Stimulated activated naive CD4-positive, alpha-beta T cell treated with Interleukin-2 at 50 U/mL for 16 hours (primary cell): ENCODE measurements at places on chromosomes 2 and 18.

DNA sequence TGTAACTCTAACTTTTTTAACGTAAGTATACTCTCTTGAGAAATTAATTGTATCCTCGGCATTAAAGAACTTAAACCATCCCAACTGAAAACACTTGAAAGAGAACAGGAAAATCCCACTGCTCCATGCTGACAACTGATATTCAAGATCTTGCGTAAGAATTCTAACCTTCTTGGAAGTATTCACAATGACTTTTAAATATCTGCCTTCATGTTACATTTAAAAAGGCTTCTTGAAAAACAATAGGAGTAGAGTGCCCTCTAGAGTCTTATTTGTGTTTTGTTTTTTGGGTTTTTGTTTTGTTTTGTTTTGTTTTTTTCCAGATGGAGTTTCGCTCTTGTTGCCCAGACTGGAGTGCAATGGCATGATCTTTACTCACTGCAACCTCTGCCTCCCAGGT lies 65.4 kb upstream of the DNAJC10 start:
- DNase-seq = no peak

- no peak for DNase-seq
Observed at GRCh38 chr18:58638441-58638840, 9.6 kb upstream of the ALPK2 start.

DNA sequence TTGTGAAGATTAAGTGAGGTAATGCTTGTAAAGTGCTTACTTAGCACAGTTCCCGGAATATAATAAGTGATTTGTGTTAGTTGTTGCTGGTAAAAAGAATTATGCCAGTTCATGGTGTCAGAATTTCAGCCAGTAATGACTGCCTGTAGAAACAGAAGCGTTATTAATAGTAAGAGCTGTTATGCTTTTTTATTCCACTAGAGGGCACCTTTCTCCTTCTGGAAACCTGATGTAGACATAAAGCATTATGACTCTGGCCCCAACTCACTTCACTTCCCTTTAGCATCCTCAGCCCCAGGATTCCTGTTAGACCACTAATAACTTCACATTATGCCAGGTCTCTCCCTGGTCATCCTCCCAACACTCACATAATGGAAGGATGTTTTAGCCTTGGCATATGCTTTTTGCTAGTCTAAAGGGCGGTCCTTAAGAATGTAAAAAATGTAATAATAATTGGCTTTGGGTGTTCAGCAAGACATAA lies 34.9 kb downstream of the C18orf54 start:
- DNase-seq = no peak

DNA sequence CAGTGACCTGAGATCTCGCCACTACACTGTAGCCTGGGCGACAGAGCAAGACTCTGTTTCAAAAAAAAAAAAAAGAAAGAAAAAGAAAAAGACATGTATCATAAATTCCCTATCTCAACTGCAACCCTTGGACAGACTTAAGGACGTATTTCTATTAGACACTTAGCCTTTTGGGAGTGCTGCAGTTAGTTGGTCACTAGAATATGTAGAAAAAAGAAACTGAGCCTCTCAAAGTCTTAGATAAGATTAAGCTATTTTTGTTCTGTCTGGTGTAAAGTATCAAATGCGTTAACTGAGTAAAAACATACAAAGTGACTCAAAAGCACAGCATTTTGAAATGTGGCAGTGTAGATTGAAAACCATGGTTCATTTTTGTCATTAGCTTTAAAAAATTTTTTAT lies 7.3 kb downstream of the NBEAL1 start:
- DNase-seq = no peak

DNA sequence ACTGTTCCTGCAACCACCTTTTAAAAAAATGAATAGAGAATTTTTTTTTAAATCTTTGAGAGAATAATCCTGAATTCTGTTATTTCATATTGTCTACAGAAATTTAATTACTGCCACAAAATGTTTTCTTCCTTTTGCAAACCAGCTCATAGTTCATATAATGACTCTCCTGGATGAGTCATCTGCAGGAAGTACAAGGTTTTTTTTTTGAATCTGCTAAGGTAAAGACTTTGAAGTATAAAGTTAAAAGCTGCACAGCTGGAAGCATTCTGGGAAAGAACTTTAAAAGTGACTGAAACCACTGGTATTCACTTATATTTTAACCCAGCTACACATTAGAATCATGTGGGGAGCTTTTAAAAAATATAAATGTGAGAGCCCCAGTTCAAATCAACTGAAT lies 25.4 kb downstream of the SESTD1 start:
- DNase-seq = no peak

DNA sequence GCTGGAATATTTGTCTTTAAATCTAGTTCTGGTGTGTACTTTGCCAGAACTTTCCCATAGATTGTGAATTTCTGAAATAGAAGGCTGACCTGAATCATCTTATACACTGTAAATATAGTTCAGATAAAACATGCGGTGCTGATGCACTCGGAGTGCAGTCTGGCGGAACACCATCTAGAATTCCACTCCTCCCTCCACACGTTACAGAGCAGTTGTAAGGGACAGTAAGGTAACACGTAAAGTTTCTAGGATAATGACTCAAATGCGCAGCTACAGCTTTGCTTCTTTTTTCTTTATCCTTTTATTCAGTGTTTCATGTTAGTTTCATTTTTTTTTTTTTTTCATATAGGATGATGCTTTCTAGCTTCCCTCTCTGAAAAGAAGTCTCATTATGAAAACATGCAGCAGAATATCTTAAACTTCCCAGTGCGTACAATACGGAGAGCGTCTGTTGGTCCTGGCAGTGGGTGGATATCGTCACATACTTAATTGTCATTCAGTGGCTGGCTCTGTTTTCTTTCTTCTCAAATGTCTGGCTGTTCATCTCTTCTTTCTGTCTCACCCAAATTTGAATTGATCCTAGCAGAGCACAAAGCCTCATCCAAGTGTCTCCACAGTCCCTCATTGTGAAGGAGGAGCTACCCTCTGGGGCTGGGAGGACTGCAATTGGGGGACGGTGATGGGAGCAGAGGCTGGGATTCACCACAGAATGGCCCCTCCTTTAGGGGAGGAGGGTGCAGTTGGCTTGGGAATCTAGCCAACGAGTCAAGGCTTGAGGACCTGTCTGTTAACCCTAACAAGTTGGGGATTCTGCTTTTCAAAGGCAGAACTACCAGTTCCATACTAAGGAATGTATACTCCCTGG lies 138.8 kb downstream of the MYT1L start:
- DNase-seq = no peak

GRCh38 chr2:179172894-179173293 lies 91.7 kb downstream of the SESTD1 start:
- DNase-seq = no peak

- DNase-seq = no peak
Observed at GRCh38 chr2:65294701-65295100, 67.1 kb downstream of the ACTR2 start.

GRCh38 chr2:16281451-16282335 lies 341.3 kb downstream of the MYCN start:
- DNase-seq = no peak

DNA sequence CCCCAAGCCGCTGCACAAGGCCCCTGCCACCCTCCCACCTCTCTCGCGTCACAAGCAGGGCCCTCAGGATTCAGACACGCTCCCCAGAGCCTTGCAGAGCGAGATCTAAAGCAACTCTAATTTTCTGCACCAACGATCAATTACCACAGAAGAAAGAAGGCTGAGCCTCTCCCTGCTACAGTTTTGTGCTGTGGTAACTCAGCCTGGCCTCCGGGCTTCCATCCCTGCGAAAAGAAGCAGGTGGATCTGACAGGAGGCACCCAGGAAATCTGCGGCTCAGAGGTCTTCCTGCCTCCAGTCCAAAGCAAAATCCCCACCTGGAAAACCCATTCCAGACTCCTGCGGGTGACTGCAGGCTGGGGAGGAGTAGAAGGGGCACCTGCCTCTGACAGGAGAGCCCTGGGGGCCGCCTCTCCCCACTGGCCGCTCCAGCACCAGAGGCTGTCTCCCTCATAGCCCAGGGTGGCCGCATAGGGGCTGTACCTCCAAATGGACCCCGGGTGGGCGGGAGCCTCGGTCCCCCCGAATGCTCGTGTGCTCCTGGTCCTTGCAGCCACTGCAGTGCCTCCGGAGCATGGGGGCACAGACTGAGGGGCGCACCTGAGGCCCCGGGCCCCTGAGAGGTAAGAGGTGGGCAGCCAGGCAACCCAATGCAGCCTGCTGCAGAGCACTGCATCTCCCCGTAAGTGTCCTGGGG lies 31.0 kb downstream of the PXDN start:
- DNase-seq = no peak

- no peak for DNase-seq
Observed at GRCh38 chr2:100817388-100817985, 2.5 kb upstream of the NPAS2 start.

DNA sequence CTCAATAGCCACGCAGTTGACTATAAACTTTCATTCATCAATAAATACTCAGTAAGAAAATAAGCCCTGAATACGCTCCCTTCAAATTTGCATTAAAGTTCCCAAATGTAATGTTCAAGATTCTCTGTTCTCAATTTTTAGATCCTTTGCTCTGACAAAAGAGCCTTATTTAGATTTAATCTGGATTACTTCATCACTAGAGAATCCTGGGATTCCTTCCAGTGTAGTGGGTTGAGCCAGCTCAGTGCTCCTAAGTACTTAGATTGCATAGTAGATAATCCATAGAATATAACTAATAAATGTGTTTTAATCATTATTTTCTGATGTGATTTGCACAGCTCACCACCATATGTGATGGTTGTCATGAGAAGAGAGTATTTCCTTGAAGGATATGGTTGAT lies 1286.2 kb downstream of the SUCLG1 start:
- DNase-seq = no peak

GRCh38 chr2:24566209-24566608 lies 75.2 kb downstream of the NCOA1 start:
- DNase-seq = no peak

- no peak for DNase-seq
Observed at GRCh38 chr18:70419526-70419925, 130.7 kb downstream of the SOCS6 start.

GRCh38 chr2:12877761-12878160 lies 161.0 kb downstream of the TRIB2 start:
- DNase-seq = no peak

DNA sequence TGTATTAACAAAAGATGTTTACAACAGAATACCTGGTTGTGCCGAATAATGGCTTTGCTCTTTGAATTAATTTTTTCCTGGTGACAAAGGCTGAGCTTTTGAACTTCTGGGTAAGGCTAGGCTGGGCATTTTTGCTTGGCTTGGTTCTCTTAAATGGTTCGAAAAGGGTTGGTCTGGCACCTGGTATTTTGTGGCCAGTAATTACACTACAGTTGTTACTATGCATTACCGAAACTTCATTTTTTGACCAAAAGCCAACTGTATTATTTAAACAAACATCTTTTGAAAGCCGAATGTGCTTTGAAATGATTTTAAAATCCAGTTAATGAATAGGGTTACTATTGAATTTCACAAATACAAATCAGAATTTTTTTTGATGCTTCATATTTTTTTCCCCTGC lies 19.4 kb upstream of the NFE2L2 start:
- DNase-seq = no peak

GRCh38 chr2:168536925-168537466 lies 80.9 kb downstream of the CERS6 start:
- no peak for DNase-seq

- no peak for DNase-seq
Observed at GRCh38 chr2:152019732-152020131, 79.1 kb downstream of the CACNB4 start.

GRCh38 chr2:177598326-177599138 lies 206.0 kb downstream of the AGPS start:
- no peak for DNase-seq

DNA sequence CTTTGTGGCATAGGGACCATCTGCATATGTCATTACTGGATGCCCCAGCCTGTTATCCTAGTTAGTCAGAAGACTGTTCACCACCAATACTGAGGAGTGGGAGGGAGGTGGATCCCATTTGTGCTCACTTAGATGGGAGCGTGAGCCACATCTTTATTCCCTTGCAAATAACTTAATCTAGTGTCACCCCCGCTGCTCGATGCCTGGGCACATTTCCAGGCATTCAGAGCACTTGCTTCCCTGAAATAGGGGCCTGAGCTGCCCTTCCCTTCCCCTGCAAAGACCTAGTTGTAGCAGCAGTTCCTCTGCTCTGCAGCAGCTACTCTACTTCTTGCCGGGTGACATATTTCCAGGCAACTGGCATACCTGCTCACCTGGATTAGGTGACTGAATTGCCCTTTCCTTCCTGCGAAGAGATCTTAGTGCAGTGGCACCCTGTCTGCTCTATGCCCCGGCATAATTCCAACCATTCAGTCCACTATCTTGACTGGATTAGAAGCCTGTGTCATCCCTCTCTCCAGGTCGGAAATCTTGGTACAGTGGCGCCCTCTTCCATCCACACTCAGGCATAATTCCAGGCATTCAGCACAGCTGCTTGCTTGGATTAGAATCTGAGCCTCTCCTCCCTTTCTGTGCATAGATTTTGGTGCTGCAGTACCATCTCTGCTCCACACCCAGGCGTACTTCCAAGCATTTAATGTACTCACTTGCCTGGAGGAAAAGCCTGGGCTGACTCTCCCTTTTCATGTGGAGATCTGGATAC lies 1389.1 kb upstream of the TMEFF2 start:
- no peak for DNase-seq

DNA sequence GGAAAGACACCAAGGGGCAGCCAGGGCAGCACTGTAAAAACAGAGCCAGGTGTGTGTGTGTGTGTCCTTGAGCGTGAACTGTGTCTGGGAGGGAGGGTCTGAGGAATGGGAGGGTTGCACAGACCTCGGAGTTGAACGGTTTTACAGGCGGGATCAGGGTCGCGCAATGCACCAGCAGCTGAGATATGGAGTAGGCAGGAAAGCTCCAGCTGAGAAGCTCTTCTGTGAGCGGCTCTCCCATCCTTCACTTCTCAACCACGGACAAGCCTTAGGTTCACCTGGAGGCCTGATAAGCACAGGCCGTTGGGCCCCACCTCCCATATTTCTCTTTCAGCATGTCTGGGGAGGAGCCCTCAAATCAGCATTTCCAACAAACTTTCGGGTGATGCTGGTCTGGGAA lies 12.1 kb downstream of the SERTAD2 start:
- DNase-seq = no peak

DNA sequence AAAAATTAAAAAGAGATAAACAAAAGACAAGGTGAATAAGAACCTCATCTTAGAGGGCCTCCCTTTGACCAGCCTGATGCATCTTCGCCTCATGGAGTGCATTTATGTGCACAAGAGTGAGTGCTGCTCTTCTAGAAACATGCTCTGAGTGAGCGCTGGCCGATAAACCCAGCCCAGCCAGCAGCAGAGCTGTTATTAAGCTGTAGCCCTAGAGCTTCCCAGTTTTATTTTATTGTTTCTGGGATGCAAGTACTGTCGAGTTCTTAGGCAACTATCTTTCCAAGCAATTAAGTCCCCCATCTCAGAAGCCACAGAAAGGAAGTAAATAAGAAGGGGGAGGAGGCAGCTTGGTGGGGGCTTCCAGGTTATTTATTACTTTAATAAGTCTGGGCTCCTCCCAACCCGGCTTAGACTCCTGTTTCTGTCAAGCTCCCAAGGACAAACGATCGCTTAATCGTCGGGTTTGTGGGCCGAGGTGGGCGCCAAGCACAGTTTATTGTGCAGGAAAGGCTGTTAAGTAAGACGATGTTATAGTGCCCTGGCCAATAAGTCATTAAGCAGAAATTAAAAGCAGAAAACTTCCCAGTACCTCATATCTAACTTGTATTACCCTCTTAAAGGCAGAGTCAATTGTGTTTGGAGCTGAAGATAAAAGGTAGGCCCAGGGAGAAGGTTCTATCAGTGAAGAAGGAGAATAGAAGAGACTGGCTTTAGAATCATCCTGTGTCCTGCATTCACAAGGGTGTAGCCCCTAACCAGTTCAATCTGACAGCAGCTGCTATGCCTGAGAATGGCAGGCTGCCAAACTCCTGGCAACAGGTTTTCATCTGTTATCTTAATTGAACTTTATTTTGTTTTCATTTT lies 176.3 kb downstream of the PIK3C3 start:
- DNase-seq = no peak

GRCh38 chr2:196415384-196415783 lies 224.1 kb upstream of the CCDC150 start:
- no peak for DNase-seq
